Hepatocyte (in vitro differentiated cells): ENCODE measurements at places on chromosomes 4 and X.

- DNase-seq: no peak
Observed at GRCh38 chrX:19647731-19648588, 132.7 kb upstream of the MAP3K15 start.

DNA sequence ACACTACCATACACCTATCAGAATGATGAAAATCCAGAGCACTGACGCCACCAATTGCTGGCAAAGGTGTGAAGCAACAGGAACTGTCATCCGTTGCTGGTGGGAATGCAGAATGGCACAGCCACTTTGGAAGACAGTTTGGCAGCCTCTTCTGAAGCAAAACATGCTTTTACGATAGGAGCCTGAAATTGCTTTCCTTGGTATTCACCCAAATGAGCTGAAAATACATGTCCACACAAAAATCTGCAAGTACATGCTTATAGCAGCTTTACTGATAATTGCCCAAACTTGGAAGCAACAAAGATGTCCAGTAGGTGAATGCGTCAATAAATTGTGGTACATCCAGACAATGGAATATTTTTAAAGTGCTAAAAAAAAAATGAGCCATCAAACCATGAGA, 322.8 kb upstream of the FAT1 start:
- no peak for DNase-seq

- DNase-seq: no peak
Observed at GRCh38 chr4:119238068-119238722, 25.7 kb downstream of the USP53 start.

- peak; percentile 64 for DNase-seq
Observed at GRCh38 chr4:170089274-170089667, 485 bp downstream of the AADAT start.

DNA sequence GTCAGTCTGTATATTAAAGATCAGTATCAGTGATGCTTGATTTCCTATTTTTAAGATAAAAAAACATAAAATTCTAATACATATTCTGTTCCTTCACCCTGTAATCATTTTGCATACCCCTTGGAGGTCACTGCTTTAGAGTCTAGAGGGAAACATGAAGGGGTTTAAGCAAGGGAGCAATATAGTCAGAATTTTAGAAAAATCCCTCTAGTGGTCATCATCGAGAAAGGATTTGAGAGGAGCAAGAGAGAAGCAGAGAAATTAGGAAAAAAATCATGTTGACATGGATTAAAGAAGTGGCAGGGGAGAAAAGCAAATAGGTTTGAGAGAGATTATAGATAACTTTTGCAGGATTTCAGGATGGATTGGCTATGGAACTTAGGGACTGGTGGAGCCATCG, 11.1 kb downstream of the APEX2 start:
- no peak for DNase-seq

DNA sequence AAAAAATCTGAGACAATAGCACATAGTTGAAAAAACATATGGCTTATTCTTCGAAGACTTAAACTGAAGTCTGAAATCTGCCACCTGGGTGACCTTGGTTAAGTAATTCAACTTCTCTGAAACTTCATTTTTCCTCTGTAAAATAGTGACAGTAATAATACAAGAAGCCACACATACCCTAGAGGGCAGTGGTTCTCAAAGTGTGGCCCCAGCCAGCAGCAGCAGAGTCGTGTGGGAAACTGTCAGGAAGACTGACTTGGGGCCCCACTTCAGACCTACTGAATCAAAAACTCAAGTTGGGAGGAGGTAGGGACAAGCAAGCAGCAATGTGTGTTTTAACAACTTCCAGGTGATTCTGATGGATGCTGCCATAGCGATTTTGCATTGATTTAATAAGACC, 249.9 kb downstream of the HNRNPD start:
- no peak for DNase-seq

- no peak for DNase-seq
Observed at GRCh38 chr4:153824501-153824900, 35.6 kb upstream of the SFRP2 start.

DNA sequence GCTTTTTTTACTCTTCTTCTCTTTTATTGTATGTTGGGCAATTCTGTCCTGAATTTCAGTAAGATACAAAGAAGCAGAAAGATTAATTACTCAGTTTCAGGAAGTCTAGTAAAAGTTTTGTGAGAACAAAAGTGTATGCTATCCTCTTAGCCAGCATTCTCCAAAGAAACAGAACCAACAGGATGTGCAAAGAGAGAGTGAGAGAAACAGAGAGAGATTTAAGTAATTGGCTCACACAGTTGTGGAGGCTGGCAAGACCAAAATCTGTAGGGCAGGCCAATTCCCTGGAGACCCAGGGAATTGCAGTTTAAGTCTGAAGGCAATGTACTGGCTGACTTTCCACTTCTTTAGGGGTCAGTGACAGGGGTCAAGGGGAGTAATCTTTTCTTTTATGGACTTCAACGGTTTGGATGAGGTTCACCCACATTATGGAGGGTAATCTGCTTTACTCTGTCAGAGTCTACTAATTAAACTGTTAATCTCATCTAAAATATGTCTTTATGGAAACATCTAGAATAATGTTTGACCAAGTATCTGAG, 59.2 kb upstream of the SLC39A8 start:
- no peak for DNase-seq

DNA sequence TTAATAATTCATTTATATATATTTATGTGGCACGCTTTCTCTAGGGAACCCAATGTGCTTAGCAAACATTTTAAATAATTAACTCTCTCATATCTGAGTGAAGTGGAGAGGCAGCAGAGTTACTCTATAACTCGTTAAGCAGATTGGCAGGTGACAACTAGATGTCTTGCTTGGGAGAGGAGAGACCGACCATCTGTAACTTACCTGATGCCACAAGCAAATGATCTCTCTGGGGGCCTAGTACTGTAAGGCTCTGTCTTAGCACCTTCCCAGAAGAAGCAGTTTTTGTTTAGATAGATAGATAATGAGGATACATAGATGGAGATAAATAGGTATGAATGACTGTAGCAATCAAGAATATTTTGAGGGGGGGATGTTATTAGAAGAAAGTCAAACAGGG, 11.9 kb upstream of the SEL1L3 start:
- DNase-seq: no peak

- DNase-seq: no peak
Observed at GRCh38 chr4:155907556-155907955, 4.1 kb downstream of the TDO2 start.

GRCh38 chr4:41205854-41206460, 8.4 kb downstream of the APBB2 start:
- DNase-seq: no peak

DNA sequence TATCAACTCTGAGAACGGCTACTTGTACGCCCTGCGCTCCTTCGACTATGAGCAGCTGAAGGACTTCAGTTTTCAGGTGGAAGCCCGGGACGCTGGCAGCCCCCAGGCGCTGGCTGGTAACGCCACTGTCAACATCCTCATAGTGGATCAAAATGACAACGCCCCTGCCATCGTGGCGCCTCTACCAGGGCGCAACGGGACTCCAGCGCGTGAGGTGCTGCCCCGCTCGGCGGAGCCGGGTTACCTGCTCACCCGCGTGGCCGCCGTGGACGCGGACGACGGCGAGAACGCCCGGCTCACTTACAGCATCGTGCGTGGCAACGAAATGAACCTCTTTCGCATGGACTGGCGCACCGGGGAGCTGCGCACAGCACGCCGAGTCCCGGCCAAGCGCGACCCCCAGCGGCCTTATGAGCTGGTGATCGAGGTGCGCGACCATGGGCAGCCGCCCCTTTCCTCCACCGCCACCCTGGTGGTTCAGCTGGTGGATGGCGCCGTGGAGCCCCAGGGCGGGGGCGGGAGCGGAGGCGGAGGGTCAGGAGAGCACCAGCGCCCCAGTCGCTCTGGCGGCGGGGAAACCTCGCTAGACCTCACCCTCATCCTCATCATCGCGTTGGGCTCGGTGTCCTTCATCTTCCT, 2.7 kb downstream of the PCDH10 start:
- peak; percentile 58 for DNase-seq

GRCh38 chr4:103915224-103915869, 195.6 kb upstream of the TACR3 start:
- peak; percentile 31 for DNase-seq

DNA sequence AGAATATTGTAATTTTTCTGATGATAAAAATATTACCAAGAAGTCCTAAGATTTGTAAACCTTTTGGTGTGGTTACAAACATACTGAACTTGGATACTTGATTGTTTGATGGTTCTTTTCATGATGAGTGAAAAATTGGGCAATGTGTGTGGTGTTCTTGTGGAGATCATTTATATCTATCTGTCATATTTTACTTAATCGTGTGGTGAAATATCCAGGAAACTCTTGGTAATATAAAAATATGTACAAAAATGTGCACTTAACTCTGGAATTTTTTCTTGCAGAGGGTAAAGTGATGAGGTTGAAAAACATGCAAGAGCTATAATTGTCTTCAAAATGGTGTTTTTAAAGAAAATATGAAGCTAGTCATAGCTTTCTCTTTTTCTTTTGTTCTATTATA, 2.8 kb downstream of the DCUN1D4 start:
- no peak for DNase-seq

DNA sequence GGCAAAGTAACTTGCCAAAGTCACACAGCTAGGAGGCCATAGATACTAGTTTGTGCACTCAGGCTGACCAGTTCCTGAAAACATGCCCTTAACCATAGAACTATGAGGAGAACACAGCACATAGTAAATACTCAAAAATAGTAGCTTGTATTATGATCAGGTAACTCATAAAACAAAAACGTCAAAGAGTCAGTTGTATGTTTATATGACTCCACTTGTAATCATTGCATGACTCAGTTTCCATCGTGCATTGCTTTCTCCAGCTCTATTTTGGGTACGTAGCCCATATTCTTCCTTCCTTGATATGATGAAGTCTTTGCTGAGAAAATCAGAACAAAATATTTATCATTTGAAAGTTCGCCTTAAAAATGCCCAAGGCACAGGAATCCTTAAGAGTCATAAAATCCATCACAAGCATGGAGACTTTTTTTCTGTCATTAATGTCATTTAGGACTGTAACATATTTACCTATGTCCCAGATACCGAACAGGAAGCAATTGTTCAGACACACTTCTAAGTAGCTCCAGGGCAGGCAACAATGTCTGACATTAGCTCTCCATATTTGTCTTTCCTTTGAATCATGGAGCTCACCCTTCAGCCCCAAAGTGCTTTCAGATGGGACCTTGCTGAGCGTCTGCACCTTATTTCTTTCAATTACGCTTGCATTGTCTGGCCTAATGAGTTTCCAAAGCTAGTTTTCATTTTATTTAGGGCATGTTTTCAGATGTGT, 11.2 kb upstream of the MID1 start:
- no peak for DNase-seq

GRCh38 chr4:109803924-109804571, 2.2 kb upstream of the CFI start:
- DNase-seq: peak; percentile 60

DNA sequence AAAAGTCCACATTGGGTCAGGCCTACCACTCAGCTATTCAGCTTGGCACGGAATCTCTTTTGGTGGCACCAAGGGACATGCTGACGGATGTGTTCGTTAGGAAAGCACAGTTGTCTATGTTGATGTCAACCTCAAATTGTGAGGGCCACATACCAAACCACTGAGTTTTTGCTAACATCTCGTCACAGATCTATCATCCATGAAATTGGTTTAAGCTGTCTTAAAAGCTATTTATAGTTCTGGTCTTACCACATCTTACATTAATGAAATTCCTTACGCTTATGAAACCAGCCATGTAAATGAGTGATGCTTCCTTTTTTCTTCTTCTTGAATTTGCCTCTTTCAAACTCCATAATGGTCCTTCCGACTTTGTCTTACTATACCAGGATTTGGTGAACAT, 101.5 kb downstream of the MGST2 start:
- DNase-seq: no peak

- DNase-seq: no peak
Observed at GRCh38 chrX:3476973-3477372, 130.5 kb upstream of the MXRA5 start.

GRCh38 chrX:20311505-20311904, 44.8 kb upstream of the RPS6KA3 start:
- no peak for DNase-seq
